ENCODE measurements at places on chromosomes 5 and 9. TPM values are rescaled to one million over a fixed set of nuclear protein-coding genes. Genes with fewer than 3 reads are reported as not detected.

SMIM32 gene
- not detected for total RNA-seq

DNA sequence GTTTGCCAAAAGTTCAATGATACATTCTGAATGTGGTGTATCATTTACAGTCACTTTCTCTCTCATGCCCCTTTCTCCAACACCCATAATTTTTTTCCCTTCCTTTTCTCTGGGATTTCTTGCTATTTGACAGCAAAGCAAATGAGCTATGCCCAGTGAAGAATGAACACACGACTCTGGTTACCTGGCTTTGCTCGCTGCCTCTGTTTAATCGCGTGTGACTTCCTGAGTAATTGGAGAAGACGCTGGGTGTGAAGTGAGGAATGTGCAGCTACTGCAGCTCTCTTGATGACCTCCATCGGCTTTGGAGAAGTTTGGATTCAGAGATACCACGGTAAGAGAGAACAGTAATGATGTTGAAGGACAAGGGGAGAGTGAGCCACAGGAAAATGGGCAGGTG, 651.8 kb downstream of the KIF4B start:
- no peak for DNase-seq

DNA sequence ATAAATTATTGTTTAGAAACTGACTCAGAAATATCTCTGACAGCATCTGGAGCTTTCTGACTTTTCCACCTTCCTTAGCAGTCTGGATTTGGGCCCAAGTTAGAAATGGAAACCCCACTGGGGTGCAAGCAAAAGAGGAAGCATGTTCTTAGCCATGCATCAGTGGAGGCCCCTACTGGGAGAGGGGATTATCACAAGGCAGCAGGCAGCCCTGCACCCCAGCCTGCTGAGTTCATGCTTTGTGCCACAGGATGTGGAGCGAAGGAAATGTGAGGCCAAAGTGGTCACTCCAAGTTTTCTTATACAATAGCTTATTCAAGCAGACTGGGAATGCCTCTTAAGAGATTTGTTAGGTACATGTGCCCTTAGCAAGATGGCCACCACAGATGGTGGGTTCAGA, 146.5 kb upstream of the TLX3 start:
- DNase-seq, result peak; percentile 85

DNA sequence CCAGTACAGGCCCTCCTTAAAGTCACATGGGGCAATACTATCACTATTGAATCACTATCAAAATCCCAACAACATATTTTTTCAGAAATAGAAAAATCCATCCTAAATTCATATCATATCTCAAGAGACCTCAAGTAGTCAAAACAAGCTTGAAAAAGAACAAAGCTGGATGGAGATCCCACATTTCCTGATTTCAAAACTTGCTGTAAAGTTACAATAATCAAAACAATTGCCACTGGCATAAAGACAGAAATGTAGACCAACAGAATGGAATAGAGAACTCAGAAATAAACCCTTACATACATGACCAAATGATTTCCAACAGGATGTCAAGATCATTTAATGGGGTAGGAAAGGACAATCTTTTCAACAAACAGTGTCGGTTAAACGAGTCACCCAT, 41.3 kb upstream of the CDKN2AIPNL start:
- DNase-seq, result no peak

DNA sequence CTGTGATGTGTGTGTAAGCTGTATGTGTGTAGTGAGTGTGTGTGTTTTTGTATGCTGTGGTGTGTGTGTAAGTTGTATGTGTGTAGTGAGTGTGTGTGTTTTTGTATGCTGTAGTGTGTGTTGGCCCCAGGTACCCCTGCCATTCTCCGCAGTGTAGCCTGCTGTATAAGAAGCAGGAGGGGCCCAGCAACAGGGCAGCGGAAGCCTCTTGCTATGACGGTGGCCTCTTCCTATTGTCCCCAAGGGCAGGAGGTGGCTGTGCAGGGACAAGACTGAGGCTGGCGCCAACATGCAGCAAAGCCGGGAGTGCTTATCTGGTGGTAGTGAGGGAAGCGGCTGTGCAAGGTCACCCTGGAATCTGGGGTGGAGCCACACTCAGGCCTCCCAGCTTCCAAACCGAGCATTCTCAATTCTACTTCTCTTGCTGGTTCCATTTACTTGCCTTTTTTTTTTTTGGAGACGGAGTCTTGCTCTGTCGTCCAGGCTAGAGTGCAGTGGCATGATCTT, 5.1 kb downstream of the SPAAR start:
- peak; percentile 14 for DNase-seq

IL5 gene
- not detected for total RNA-seq

DNA sequence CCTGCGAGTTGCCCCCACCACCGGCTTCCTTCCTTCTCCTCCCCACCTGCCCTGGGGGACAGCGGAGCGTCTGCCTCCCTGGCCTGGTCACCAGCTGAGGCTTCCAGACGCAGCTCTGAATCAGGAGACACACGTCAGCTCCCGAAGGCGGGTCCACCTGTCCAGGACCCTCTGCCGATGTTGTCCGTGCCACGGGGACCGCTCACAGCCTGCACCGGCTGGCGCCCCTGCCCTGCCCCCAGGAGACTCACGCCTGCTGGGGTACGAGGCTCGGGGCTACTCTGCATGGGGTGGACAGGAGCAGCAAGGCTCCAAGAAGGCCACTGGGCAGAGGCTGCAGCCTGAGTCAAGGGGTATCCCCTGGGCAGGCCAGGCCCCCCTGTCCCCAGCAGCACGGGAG, 1.9 kb upstream of the CCDC187 start:
- no peak for DNase-seq

GRCh38 chr5:6525910-6526309, 77.3 kb downstream of the UBE2QL1 start:
- peak; percentile 59 for DNase-seq

DNA sequence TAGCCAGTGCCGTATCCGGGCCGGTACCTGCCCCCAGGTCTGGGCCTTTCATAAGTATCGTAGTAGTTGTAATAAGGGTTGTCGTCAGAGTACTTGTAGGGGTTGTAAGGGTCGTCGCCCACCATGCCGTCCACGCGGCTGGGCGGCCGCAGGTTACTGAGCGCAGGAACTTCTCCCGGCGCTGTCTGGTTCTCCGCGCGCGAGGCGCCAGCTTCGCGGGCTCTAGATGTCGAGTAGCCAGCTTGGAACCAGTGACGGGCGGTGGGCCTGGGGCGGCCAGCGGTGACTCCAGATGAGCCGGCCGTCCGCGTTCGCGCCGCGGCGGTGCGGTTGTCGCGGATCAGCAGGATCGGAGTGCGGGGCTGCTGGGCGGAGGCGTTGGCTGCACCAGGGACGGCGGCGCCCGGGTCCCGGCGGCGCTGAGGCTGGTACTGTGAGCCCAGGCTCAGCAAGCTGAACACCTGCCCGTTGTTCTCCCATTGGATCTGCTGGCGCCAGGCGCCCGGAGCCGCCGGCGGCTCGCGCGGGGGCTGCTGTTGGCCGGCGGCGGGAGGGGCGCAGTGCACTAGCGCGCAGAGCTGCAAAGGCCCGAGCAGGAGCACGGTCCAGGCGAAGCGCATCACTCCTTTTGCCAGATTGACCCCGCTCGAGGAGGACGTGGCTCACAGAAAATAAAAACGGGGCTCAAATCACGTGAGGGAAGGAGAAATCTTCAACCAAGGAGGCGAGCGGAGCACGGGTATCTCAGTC, 518 bp downstream of the LOX start:
- peak; percentile 43 for DNase-seq

DNA sequence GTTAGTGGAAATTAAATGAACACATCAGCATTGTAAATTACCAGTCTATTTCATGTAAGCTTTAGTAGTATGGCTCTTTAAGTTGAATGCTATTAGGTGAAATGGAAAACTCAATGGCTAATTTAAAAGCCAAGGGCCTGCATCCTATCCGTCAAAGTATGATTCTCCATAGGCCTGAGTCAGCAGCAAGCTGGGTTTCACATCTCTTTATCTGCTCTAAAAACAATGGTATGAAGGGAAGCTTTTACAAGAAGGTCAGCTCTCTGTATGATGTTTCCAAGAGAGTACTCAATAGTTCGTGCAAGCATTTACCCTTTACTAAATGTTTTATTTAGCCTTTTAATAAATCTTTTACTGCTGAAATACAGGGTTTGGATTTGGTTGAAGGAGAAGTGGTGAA, 62.8 kb downstream of the MAP1B start:
- no peak for DNase-seq

DNA sequence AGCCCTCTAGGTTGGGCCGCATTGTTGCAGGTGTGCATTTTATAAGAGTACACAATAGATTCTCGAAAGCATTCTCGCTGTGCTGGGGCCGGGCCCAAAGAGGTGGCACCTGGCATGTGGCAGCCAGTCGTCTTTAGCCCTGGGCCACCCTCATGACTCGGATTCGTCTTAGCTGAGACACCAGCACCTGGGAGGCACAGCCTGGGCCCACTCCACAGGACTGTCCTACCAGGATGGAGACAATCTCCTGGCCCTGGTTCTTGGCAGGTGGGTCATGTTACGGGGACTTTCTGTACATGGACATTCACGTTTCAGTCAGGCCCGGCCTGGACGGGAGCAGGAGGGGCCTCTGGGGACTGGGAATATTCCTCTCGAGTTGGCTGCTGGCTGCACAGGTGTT, 212.5 kb downstream of the FANCC start:
- no peak for DNase-seq

GRCh38 chr9:33101104-33101951, 24.9 kb upstream of the SMU1 start:
- DNase-seq, result peak; percentile 80

- DNase-seq, result no peak
Observed at GRCh38 chr5:180193749-180194375, 15.1 kb downstream of the RASGEF1C start.

- DNase-seq, result no peak
Observed at GRCh38 chr9:109593612-109594011, 95.5 kb upstream of the PTPN3 start.

DNA sequence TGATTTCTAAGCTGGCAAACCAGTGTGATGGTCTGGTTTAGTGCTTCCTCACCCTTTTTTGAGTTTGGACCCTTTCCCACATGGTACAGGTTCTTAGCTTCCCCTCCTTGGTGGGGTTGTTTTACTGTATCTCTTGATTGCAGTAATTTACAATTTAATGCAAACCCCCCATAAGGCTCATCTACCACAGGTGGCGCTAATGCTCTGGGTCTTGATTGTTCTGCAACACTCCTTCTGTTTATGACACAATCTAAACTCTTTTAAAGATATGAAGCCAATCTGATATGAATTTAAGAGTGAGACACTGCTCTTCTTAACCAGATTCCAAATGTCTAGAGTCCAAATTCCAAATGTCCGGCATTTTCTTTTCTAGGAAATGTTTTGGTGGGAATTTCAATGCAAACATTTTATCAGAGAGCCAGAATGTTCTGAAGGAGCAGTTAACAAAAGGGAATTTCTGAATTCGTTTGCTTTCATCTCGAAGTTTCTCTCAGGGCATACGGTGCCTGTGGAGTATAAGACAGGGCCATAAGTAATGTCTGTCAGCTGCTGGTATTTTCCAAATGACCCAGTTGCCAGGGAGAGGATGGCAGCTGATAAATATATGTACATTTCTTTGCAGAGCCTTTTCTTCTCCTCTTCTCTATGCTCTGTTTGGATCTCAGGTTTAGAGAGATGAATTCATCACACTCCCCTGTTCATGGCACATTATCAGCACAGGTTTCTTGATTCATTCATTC, 246.8 kb downstream of the ARHGAP26 start:
- DNase-seq, result no peak

GRCh38 chr9:2816476-2817141, 27.3 kb downstream of the PUM3 start:
- DNase-seq, result no peak

SARDH gene
- 0.05 TPM for total RNA-seq

- peak; percentile 35 for DNase-seq
Observed at GRCh38 chr9:134707031-134707680, 65.6 kb downstream of the COL5A1 start.

GRCh38 chr5:141663506-141663905, 12.3 kb upstream of the FCHSD1 start:
- DNase-seq, result no peak

Data from HT1080 (cell line).